ENCODE measurements at places on chromosomes 7 and 10. TPM values are rescaled to one million over a fixed set of nuclear protein-coding genes. Genes with fewer than 3 reads are reported as not detected.
A peak's percentile ranks its signal among the peaks of the same experiment; 100 is the strongest.

ERVW-1 gene
- total RNA-seq, result not detected

CPN1 gene
- total RNA-seq, result 2.8 TPM

PLAC9 gene
- total RNA-seq, result 11.4 TPM

TAS2R4 gene
- total RNA-seq, result 2.6 TPM

COL1A2 gene
- total RNA-seq, result 1,836 TPM

MRLN gene
- total RNA-seq, result not detected

MTERF1 gene
- total RNA-seq, result 13.2 TPM

CNNM1 gene
- 3.8 TPM for total RNA-seq

INMT gene
- total RNA-seq, result 18.1 TPM

SPDYE8 gene
- total RNA-seq, result 0.07 TPM

CALHM1 gene
- total RNA-seq, result not detected

DNA sequence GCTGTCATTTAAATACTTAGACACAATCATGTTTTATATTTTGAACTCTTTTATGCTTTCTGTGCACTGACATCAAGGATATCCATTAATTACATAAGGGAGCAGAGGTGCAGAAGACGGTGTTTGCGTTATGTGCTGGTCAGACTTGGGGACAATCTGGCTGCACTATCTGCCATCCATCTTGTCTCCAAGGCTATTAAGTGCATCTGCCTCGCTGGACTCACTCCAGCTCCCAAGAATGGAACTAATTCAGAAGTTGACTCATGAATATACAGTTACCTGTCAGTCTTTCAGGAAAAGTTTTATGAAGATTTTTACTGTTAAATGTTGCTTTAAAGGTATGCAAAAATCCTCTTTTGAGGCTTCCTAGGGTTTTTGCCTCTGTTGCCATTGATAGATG lies 391.0 kb downstream of the SUGCT start:
- no peak for DNase-seq

- peak; percentile 23 for DNase-seq
These were observed 58.0 kb downstream of the PDSS1 start for GRCh38 chr10:26755443-26755903.

- DNase-seq, result no peak
These were observed 16.6 kb upstream of the ACSM6 start for GRCh38 chr10:95177429-95177828.

GRCh38 chr10:129514568-129515451 lies 47.8 kb downstream of the MGMT start:
- DNase-seq, result no peak

DNA sequence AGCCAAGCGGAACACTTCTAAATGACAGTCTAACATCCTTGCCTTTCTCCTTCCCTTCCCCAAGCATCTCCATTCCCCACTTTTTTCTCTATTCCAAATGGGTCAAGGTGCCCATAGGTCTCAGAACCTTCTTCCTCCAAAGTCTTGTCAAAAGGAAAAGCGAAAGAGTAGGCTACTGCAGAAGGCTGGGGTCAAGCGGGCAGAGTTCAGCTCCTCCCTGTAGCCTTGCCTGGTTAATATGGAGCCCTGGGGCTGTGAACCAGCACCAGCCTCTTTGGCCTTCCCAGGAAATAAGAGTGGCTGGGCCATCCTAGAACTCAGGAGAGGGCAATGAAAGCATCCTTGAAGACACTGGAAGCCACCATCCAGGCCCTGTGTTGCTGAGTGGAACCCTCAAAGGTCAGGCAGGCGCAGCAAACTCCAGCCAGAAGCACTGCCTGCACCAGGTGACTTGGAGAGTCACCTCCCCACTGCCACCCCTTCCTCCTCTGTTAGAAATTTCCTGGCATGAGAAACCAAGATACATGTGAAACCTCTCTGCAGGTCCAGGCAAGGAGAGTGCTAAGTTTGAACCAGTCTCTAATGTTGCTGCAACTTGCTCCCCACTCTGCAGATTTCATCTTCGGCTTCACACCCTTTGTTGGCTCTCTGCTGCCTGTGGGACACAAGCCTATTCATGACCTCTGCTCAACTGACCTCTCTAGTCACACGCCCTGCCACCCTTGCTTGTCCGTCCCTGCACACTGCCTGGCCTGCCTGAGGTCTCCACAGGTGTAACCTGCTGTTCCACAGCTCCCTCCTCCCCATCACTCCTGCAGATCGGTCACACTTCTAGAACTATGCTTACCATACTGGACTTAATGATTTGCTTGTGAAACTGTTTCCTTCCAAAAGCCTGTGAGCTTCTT lies 74.9 kb downstream of the SH3PXD2A start:
- no peak for DNase-seq

DNA sequence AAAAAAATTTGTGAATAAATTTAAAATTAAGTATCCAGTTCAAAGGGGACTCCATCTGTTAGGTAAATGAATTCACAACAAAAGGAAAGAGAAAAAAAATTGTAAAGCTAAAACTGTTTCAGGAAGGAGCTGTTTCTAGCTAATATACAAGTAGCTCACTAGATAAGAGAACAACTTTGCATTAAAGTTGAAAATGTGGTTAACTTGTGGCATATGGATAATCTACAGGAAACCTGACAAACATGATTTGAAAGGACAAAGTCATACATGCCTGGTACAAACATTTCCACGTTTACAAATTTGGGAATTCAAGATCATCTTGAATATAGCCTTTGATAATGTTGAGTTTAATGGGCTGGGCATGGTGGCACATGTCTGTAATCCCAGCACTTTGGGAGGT lies 8.9 kb downstream of the NT5C3A start:
- no peak for DNase-seq

- DNase-seq, result peak; percentile 75
These were observed 12.6 kb upstream of the CDH23 start for GRCh38 chr10:71383972-71384687.

Data from hepatocyte (in vitro differentiated cells).